ENCODE measurements at places on chromosomes 5 and 9.

DNA sequence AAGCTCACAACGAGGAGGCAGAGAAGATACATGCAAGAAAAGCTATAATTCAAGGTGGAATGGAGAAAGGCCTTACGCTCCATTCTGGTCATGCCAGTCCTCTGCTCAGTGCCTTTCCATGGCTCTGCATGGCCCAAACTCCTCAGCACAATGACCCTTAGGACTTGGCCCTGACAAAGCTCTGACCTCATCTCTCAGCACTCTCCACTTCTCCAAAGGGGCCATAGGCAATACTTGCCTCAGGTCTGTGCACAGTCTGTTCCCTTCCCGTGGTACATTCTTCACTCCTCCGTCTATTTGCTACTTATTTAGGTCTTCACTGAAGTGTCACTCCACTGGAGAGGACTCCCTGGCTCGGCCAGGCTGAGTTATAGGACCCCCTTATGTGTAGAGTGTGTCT is 24.7 kb downstream of the SLC36A3 start:
- DNase-seq, result no peak

DNA sequence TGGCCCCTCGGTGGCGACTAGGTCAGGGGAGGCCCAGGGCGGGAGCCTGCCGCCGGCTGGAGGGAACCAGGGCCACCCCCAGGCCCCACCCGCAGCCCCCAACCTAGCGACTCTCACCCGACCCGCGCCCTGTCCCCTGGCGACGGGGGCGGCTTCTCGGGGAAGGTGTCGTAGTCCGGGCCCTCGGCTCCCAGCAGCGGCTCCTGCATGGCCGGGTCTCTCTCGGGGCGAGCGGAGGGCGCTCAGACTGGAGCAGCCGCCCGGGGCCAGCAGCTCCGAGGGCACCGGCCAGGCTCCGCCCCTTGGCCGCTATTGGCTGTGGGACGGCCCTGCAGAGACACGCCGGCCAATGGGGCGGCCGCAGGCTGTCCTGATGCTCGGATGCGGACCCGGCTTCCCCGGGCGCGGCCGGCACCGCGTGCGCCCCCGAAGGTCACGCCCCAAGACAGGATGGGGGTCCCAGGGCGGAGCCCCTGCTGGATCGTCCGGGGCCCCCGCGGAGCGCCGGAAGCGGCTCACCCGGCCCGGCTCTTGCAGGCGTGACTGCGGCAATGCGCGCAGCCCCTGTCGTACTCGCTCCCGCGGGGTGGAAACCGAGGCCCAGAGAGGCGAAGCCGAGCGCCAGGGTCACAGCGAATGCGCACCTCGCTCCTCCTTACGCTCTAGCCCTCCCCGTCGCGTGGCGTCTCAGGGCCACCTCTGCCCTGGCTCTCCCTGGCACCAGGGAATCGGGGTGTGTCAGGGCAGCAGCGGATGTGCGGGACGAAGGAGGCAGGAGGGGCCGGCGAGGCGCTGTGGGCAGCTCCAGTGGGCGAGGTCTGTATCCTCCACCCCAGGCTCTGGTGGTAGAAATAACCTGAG is at the start of gene SLC2A6:
TSS of gene SLC2A6 (minus strand) at position 249 of the 861 bp plus-strand sequence. CDS start at position 209, 40 bp downstream.
- no peak for DNase-seq

DNA sequence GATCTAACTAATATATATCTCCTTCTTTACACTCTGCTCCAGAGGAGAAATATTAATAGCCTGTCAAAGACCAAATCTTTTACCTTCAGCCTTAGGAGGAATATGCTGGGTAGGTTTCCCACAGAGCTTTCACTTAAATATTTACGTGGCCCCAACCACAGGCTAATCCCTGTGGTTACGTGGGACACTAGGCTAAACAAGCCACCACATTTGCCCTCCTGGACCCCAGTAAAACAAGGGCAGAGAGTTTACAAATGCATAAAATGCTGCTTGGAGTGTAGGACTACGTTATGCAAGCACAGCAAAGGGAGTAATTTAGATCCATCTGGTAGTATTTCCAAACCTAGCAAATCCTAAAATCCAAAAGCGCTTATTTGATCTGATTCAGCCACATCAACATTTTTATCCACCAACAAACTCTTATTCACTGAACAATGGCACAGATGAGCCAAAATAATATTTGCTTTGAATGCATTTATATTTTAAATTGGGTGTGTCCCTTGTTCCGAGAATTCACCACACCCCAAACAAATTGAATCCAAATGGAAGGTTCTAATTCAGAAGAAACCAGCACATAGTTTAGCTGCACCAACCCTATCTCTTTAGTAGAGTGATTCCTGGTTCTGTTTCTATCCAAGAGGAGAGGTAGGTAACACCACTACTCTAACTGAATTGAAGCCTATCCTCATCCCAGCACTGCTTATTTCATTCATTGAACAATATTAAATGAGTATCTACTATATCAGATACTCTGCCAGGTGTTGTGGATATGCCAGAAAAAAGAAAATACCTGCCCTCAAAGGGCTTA is 179.0 kb downstream of the TSSK1B start:
- DNase-seq, result no peak

DNA sequence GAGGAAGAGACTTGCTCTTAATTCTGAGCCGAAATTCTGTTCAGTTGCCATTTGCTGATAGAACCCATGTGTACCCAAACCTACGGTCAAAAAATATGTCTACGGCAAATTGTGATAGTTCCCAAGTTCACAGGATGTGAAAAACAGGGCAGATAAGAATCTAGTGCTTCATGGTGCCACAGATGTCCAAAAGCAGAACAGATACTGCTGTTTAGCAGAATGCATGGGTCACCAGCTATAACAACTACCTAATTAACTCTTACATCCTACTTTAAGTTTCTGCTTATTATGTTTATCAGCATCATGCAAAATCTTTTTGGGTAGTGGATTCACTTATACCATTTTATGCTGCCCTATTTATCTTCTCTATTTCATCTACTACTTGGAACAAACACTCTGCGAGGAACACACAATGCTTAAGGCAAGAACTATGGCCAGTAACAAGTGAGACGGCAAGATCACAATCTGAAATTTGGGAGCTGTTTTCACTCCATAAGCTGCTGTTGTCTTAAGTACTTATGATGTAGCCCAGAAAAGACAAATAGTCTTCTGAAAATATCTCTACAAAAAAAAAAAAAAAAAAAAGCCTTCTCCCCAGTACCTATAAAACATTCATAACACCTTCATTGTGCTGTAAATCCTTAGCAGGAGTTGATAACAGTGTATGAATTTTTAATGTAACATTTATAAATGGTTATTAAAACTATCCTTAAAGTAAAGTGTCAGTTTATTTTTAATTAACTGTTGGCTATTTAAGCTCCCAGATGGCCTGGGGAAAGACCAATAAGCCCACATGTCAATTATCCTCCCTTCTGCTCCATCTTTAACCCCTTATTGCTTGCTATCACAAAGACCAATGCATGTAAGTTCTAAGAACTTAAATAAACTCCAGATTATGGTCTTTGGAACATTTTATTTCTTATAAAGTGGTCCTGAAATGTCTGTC is 232.3 kb downstream of the TLR4 start:
- DNase-seq, result no peak

DNA sequence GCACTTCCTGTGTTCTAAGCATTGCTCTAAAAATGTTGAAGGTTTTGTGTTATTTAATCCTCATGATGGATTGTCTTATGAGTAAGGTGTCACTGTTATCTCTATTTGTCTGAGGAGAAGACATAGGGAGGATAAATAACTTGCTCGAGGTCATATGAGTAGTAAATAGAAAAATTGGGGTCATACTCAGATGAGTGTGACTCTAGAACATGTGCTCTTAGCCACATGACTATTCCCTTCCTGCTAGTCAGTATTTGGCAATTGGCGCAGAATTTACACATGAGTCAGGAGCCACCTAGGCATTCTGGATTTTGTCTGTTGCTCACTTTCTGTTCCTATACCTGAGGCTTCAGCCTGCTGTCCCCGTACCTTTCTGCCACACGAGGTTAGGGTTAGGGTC is 234.6 kb upstream of the CD180 start:
- no peak for DNase-seq

GRCh38 chr5:59756373-59757035 is 137.0 kb downstream of the PDE4D start:
- no peak for DNase-seq

GRCh38 chr9:37486616-37487548 is 1.1 kb downstream of the POLR1E start:
- DNase-seq, result no peak

DNA sequence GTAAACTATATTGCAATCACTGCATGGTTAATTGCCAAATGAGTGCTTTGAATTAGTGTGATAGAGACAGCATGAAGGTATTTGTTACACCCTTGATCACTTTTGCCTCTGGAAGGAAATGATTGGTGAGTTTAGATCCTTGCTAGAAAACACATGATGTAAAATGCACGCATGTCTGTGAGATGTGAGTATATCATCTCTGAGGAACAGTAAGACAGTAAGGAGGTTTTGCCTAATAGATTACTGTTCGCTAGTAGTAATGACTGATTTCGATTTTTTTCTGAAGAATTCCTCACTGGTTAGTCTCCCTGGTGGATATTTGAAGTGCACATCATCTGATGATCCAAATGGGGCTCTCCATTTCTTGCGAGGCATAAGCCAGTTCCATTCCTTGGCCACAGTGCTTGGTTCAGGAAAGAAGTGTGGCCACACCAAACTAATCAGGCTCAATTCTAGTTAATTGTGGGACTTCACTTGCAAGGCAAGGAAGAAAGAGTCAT is 156.4 kb upstream of the ADRA1B start:
- no peak for DNase-seq

- no peak for DNase-seq
Observed at GRCh38 chr9:111423389-111423788, 60.8 kb downstream of the ECPAS start.

DNA sequence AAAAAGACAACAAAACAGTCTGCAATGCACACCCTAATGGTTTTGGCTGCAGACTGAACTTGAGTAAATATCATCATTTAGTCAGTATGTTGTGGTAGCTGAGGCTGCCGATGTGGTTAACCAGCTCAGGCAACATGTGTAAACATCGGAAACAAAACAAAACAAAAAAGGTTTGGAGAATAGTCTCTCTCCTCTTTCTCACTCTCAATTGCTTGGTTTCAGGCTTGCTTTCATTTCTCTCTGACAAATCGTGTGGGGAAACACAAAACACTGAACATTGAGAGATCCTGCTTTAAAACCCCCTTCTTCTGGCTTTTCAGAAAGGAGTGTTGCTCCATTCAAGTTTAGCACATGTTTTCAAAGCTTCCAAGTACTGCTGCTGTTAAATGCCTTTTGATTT is 453.3 kb downstream of the BNC2 start:
- no peak for DNase-seq

DNA sequence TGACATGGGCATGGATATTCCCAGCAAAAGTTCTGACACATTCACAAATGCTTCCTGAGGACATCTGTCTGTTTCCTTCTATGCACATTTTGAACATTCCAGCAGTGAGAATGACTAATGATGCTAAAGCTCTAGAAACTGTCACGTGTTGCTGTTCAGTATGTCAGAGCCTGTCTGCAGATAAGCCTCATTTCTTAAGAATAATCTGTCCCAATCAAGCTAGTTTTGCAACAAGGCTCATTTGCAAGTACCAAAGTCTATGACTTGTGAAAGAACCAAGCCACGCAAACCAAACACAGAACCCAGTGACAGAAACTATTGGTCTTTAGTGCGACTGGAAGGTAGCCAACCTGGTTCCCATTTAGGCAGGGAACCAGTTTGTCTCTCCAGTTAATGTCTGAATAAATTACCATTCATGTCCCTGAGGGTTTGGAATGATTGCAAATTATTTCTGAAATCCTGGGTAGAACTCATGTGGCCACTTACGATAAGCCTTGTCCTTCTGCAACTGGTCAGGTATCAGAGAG is 178.5 kb downstream of the C9orf152 start:
- DNase-seq, result no peak

DNA sequence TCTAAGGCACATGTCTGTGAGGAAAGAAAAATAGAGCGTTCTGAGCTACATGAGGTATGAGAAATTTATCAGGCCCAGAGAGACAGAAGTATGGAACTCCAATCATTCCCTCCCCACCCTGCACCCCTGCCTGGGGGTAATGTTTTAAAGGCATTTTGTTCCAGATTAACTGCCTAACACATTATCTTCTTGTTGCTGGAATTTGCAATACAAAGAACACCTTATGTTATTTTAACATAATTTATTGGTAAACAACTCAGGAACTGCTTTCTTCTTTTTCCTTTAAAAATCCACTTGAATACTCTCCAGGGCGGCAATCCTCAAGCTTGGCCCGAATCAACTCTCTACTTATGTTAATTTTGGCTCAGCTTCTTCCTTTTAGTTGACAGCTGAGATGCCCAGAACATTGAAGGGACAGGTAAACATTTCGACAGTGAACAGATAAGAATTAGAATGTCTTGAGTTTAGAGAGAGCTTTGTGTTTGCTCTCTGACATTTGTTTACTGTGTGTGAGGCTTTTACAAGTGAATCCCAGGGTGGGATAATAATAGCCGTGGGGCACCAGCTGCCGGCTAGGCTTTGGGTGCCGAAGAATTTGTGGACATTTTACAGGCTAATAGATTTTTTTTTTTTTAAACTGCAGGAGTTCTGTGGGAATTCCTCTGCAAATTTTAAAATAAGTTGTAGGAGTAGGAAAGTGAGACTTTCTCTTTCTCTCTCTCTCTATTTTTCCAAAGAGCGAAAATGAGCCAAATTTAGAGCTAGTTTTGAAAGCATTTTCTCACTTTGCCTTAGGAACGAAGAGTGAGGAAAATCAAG is 96.4 kb upstream of the TAF11L2 start:
- no peak for DNase-seq

DNA sequence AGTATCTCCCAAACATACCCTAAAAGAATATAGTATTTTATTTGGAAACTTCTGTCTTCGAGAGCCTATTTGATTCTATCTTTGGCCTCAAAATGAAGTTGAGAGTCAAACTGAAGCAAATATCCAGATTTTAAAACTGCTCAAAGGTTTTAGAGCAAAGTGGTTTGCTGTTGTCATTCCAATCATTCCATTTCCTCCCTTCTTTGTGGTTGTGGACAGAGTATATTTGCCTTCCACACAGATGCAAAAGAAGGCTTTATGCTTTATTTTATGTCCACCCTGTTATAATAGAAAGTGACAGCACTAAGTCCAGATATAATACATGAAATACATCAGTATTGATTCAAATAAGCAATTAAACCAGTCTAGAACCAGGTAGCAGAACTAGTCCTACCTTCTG is 12.4 kb downstream of the GZMK start:
- no peak for DNase-seq

DNA sequence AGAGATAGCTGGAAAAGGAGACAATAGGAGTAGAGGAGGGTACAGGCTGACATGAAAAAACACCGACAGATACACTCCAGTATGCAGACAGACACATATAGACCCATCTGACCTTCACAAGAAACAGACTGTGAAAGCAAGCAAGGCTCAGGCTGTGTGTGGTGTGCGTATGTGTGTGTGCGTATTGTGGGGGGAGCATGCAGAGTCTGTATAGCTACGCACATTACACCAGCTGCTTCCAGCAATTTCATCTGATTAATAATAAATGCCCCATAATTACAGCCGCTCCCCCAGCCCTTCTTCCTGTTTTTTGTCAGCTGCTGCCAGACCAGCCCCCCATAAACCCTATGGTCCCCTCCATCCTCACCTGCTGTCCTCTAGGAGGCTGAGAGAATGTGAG is 6.7 kb downstream of the CNTFR start:
- DNase-seq, result no peak

- no peak for DNase-seq
Observed at GRCh38 chr5:72234265-72234700, 85.8 kb downstream of the MRPS27 start.

Data from esophagus squamous epithelium (tissue), 5 donors.